ENCODE measurements at places on chromosomes 6 and 20.
A peak's percentile ranks its signal among the peaks of the same experiment; 100 is the strongest.

DNA sequence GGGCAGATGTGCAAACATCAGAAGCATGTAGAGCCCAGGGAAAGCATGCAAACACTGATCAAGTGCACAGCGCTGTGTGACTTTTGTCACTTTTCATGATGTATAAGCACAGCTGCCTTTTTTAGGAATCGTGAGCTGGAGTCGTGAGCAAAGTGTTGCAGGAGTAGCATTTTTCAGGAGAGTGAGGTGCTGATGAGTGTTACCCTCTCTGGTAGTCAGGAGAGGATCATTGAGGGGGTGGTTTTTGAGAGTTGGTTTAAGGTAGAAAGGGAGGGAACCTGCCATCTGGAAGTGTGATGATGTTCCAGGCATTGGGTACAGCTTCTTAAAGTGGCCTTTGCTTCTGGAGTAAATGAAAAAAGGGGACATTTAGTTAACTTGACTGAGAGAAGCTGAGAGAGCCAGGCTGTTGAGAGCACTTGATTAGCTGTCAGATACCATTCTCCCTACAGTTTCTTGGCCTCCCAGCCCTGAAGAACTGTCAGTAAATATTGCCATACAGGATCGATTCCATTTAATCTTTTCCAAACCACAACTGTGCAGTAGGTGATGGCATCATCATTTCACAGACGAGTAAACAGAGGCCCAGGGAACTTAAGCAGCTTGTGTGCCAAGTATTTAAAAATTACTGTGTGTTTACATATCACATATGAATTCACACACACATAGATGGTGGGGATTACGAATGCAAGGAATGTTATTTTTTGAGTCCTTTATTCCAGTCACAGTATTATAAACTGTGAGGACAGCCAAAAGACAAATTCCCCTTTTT lies 28.9 kb downstream of the TPD52L1 start:
- DNase-seq: no peak

DNA sequence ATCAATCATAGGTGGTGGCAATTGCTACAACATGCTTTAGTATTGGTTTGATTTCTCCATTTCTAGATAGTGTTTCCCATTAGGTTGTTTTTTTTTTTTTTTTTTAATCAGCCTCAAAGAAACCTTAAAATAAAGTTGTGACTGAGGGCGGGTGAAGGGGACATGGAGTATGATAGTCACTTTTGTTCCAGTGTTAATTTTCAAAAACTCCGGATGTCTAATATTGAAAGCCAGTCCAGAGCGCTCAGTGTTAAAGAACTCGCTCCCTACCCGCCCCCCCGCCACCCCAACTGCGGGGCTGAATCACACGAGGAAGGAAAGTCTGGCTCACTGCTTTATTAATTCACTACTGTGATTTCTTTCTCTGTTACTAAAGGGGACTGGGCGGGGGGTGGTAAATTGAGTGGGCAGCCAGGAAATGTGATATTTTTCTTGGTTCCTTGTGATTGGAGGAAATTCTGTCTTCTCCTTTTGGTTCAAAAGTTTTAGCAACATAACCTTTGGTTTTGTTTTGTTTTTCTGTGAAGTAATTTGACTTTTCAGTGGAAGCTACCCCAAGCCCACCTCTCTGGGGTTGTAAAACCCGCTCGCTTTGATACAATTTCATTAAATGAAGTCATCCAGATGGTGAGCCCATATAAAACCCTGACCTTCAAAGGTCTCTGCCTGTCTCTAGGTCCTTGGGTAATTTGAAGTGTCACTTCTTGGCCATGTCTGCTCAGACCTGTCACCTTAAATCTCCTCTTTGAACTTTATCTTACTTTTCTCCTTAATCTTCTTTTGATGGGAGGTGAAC lies 38.0 kb downstream of the TNFAIP3 start:
- no peak for DNase-seq

DNA sequence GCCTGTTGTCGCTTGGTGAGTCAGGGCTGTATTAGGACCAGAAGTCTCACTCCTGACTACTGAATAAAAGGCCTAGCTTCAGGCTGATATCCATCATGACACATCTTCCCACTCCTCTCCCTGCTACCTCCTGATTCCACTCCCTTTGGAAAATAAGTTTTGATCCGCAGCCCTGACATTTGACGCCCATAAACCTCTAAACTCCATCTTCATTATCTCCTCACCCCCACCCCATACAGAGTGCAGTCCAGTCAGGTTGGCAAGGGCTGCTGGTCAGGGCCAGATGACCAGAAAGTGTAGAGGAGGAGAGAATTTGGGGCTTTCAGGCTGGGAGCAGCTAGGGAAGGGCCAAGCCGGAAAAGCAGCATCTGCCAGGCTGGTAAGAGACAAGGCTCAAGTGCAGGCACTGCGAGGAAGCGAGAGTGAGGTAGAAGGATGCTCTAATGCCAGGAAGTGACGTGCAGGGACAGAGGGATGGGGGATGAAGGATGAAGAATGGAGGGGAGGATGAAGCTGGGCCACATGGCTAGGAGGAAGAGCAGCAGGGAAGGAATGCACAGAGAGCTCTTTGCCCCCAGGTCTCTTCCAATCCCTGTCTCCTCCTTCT lies 1.2 kb downstream of the GGT7 start:
- no peak for DNase-seq

DNA sequence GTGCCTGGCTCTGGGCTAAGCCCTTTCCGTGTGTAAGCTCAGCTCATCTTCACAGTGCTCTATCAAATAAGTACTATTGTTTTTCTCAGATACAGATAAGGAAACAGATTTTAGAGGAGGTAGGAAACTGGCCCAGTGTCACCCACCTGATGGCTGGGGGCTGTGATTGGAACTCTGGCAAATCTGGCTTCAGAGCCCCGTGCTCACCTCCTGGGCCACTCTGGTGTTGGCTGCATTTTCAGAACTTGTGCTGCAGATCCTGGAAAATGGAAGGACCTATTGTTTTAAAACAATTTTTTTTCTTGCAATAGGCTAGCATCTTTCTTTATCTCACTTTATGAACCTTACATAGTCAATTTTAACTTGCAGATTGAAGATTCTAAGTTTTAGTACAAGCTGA lies 5.7 kb downstream of the STX16 start:
- DNase-seq: no peak

DNA sequence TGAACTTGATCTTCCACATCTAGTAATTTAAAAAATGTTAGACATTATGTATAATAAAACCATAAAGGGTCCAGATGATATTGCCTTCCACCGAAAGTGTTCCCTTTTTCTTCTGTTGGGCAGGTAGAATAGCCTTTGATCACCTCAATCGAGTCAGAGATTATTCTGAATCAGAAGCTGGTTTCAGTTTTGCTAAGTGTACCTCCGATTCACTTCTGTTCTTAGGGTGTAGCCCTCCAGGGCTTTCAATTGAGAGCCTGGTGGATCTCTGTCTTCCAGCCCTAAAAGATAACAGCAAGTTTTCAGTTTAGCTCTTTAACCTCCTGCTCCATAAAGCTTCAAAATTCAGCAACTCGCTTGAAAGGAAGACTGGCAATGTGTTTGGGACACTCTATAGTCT lies 21.1 kb upstream of the AIG1 start:
- DNase-seq: no peak

- peak; percentile 87 for DNase-seq
Observed at GRCh38 chr6:30453508-30454116, 35.7 kb upstream of the HLA-E start.

DNA sequence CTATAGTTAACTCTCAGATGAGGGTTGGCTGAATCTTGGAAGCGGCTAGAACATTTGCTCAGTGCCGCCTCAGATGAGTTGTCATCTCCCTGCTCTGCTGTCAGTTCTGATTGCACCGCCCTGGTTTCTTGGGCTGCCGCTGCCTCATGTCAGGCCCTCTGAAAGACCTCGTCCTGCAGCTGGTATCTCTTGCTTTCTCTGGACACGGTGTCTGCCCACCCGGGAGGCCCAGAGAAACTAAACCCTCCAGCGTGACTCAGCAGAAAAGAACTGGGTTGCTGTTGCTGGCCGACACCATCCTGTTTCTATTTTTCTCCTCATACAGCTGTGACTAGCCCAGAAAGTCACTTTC lies 355.4 kb downstream of the CD83 start:
- DNase-seq: peak; percentile 39

DNA sequence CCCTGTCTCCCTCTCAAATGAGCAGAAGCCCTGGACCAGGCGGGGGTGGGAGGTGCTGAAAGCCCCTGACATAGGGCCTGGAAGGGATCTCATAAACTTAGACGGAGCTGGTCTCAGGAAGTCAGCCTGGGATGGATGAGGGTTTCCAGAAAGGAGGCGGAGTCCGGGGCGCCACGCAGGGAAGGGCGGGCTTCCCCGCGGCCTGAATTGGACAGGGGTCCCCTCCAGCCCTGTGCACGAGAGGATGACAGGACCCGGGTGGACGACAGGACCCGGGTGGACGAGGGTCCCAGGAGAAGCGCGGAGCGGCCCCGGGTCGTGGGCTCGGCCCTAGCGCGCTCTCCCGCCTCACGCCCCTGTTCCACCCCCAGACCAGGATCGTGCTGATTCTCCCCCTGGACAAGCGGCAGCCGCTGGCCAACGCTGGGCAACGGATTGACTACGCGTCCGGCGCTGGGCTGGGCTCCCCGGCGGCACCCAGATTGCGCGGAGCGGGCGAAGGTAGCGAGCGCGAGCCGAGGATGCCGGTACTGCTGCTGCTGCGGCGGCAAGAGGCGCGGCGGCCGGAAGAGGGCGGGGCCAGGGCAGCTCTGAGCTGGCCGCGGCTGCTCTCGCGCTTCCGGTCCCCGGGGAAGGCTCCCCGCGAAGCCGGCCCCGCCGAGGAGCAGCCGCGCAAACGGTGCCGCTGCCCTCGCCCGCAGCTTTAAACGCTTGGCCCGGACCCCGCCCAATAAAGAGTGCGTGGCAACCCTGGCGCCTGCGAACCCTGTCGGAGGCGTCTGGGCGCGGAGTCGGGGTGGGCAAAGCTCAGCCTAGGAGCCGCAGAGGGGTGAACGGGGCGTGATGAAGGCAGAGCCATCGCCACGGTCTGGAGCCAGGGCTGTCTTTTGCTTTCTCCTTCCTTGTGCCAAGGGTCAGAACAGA lies 1.3 kb downstream of the C20orf144 start:
- peak; percentile 88 for DNase-seq
